ENCODE measurements at places on chromosomes 4 and X.

- DNase-seq, result no peak
Measured at GRCh38 chr4:122012735-122013134, 60.9 kb upstream of the TRPC3 start.

DNA sequence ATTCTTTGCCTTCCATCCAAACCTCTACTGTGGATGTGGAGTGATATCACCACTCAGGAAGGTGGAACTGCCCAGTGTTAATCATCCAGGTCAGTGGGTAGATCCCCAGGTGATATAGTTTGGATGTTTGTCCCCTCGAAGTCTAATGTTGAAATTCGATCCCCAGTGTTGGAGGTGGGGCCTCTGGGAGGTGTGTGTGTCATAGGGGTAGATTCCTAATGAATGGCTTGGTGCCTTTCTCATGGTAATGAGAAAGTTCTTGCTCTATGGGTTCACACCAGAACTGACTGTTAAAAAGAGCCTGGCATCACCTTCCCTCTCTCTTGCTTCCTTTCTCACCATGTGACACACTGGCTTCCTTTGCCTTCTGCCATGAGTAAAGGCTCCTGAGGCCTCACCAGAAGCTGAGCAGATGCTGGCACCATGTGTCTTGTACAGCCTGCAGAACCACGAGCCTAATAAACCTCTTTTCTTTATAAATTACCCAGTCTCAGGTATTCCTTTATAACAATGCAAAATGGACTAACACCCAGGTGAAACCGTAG, 6.8 kb upstream of the SOWAHB start:
- DNase-seq, result no peak

DNA sequence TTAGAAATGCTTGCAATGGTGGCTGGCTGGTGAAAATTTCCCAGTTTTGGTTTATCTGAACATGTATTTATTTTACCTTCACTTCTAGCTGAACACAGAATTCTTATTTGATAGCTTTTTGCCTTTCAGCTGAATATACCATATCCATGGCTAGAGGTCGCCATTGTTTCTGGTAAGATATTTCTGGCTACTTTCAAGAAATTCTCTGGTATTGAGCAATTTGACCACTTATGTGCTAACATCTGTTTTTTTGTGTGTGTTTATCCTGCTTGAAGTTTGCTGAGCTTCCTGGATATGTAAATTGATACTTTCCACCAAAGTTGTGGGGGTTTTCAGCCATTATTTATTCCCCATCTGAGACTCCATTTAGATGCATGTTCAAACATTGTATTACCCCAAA, 75.4 kb downstream of the FBXW7 start:
- DNase-seq, result no peak

DNA sequence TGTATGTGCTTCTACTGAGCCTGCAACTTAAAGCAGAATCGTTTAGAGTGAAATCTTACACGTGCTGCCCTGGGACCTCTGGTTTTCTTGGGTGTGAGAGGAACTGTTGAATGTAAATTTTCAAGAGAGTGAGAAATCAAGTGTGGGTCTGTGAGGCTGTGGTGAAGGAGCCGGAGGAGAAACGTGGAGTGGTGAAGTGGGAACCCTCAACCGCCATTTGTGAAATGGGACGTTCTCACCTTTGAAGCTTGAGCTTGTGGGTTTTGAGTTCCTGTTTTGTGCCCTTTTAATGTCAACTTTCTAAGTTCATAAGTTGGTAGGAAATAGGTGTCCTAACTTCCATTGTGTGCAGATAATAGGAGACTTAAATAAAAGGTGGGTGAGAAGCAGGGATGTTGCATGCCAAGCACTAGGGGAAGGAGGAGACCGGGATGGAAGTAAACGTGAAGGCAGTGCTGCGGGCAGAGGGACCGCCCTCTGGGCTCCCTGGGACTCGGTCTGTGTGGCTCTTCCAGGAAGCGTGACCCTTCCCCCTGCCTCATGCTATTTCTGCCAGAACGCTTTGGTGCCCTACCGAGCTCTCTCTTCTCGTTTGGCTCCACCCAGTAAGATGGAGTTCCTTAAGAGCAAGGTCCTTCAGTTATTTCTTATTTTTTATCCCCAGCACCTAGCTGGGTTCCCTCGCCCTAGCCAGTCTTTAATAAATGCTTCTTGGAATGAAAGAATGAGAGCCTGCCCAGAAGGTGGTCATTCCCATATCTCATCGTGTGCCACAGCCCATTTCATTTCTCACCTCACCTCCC, 56.0 kb downstream of the TMEM131L start:
- DNase-seq, result peak; percentile 57

- DNase-seq, result no peak
Measured at GRCh38 chr4:53313510-53313909, 52.4 kb downstream of the SCFD2 start.

DNA sequence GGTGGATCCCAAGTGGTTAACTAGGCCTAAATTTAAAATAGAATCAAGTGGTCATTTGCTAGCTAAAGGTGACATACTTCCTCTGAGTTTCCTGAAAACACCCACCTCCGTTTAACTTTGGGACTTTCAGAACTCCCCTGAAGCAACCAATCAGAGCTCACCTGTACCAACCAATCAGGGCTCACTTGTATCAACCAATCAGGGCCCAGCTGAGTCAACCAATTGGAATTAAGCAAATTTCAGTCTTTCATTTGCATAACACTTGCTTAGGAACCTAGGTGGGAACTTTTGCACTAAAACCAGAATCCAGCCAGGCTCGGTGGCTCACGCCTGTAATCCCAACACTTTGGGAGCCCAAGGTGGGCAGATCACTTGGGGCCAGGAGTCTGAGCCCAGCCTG, 15.9 kb downstream of the GPC4 start:
- no peak for DNase-seq

DNA sequence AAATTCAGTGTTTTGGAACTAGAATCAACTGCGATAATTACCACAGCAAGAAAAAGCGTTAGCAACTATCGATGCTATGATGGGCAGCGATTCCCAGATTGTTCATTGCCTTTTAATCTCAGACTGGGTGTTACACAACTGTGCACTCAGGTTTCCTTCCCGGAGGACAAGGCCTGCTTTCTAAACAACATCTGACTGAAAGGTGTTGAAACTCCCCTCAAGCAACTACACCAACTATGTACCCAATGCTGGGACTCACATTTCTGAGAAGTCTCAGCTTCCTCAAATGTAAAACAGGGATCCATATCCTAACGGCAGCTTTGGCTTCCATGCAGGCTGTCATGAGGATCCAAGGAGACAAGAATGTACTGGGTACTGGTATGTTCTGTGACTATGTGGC, 8.2 kb downstream of the GABRE start:
- no peak for DNase-seq

DNA sequence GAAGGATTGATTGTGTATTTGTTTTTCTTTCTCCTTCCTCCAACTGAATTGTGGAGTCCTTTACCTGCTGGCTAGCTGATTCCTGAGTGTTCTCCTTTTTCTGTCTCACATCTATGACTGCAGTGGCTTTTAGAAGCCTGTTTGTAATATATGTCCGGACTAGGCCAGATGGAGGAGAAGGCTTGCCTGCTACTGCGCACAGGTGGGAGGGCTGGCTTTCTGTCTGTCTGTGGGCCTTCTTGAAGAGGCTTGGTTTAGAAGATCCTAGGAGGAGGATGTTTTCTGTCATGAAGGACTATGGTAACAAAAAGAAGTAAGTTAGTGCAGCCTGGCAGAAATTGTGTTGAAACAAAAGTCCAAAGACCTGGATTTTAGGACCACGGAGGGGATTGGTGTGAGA, 8.5 kb downstream of the PPP1R3F start:
- DNase-seq, result no peak

- DNase-seq, result no peak
Measured at GRCh38 chr4:88144866-88145300, 13.6 kb downstream of the ABCG2 start.

DNA sequence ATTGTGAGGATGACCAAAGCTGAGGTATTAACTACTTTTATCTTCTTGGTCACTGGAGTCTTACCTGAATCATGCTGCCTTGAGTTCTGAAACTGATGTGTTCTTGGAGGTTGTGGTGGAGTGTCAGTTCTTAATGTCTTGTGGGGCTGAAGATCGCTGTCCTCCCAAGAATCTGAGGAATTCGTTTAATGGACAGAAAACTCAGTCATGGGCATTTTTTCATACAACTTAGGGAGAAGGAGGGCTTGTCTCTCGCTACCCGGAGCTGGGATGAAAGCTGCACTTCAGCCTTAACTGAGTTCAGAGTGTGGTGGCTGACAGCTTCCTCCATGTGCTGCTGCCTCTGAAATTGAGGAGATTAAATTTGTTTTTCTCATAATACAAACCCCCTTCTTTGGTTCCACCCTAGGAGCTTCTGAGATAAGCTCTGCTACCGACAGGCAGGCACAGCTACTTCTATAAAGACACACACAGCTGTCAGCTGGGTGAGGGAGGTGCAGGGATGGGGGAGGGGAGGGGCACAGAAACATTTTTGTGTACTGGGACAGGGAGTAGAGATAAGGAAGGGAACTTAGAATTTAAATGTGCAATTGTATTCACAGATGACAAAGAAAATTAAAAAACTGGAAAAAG, 30.8 kb downstream of the RBBP7 start:
- no peak for DNase-seq

DNA sequence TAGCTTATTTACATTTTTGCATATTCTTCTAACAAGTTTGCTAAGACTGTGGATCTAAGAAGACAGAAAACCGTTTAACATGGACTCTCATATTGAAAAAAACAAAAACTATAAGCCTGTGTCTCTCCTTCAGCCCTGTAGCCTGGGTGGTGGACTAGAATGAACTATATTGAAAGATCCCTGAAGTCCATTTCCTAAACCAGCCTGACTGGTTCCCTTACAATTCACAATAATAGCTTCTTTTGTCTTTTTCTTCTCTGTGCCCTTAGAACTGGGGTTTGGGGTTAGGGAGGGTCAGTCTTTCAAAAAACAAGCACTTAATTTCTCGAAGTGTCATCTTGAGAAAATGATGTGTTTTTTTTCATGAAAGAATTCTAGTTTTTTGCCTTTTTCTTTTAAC, 59.0 kb downstream of the GSTCD start:
- no peak for DNase-seq

- no peak for DNase-seq
Measured at GRCh38 chr4:85717847-85718246, 242.9 kb downstream of the ARHGAP24 start.

- no peak for DNase-seq
Measured at GRCh38 chr4:22129454-22130029, 181.0 kb upstream of the KCNIP4 start.

Data from activated CD4-positive, alpha-beta T cell treated with anti-CD3 and anti-CD28 coated beads for 4 hours (primary cell).